Kidney (tissue), 22 donors: ENCODE measurements at places on chromosomes 5 and 9. TPM values are rescaled to one million over a fixed set of nuclear protein-coding genes. Genes with fewer than 3 reads are reported as not detected.

Gene STRBP
- 30.7 TPM for total RNA-seq

Gene NUTM2G
- total RNA-seq, result not detected

Gene DNAJC18
- total RNA-seq, result 13.7 TPM

Gene PLAC8L1
- total RNA-seq, result not detected

Gene PCDHB11
- 4.3 TPM for total RNA-seq

Gene CEL
- total RNA-seq, result 1.0 TPM

Gene CDKN2B-AS1
- total RNA-seq, result 0.82 TPM

Gene ZBTB34
- total RNA-seq, result 12.5 TPM

Gene ENTREP1
- 8.6 TPM for total RNA-seq
